WTC11 (cell line): ENCODE measurements at places on chromosomes 3 and 15. TPM values are rescaled to one million over a fixed set of nuclear protein-coding genes. Genes with fewer than 3 reads are reported as not detected.
A peak's percentile ranks its signal among the peaks of the same experiment; 100 is the strongest.

DNA sequence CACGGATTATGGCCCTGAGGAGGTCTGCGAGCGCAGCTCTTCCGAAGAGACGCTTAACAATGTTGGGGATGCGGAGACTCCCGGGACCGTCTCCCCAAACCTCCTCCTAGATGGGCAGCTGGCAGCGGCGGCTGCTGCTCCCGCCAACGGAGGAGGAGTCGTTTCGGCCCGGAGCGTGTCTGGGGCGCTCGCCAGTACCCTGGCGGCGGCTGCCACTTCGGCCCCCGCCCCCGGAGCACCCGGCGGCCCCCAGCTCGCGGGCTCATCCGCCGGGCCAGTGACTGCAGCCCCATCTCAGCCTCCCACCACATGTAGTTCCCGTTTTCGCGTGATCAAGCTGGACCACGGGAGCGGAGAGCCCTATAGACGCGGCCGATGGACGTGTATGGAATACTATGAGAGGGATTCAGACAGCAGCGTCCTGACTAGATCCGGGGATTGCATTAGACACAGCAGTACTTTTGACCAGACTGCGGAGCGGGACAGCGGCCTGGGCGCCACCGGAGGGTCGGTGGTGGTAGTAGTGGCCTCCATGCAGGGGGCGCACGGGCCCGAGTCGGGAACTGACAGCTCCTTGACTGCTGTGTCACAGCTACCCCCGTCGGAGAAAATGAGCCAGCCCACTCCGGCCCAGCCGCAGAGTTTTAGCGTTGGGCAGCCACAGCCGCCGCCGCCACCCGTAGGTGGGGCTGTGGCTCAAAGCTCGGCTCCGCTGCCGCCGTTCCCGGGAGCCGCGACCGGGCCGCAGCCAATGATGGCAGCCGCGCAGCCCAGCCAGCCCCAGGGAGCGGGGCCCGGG, 1.6 kb downstream of the TSC22D2 start:
- peaks cover 4% of the 10 kb centered on the region; the same call in 1 of the 2 replicates for H3K36me3 ChIP-seq
- peak overlapping the region; percentile 91 for H3K27ac ChIP-seq
- peaks cover 50% of the 10 kb centered on the region for H3K4me1 ChIP-seq
- H3K4me3 ChIP-seq = peak overlapping the region; percentile 73
- DNase-seq = peak; percentile 79

GRCh38 chr3:4493941-4494894, 1.1 kb downstream of the ITPR1 start:
- peak overlapping the region; percentile 84 for H3K4me3 ChIP-seq
- peaks cover 20% of the 10 kb centered on the region for H3K4me1 ChIP-seq
- H3K27ac ChIP-seq = no peak overlapping the region

GRCh38 chr3:86629511-86629910, 361.4 kb downstream of the VGLL3 start:
- H3K4me3 ChIP-seq = no peak overlapping the region
- no peak for DNase-seq
- H3K4me1 ChIP-seq = peaks cover 14% of the 10 kb centered on the region
- H3K27me3 ChIP-seq = no peaks in the 10 kb centered on the region

GRCh38 chr15:64461721-64462162, 1.4 kb downstream of the ZNF609 start:
- peak overlapping the region; percentile 95 for H3K4me3 ChIP-seq
- H3K4me1 ChIP-seq = peaks cover 69% of the 10 kb centered on the region
- peak; percentile 19 for DNase-seq
- H3K27me3 ChIP-seq = no peaks in the 10 kb centered on the region

- H3K4me1 ChIP-seq = peaks cover 30% of the 10 kb centered on the region
- H3K4me3 ChIP-seq = peak within 1 kb of the TSS; percentile 80
- no peaks in the 10 kb centered on the region for H3K36me3 ChIP-seq
- DNase-seq = peak; percentile 84
- no peak within 1 kb of the TSS for H3K27ac ChIP-seq
These were observed at the start of gene DLL4 for GRCh38 chr15:40928821-40929659. Gene DLL4, plus strand, starts transcription at chr15:40929340. Its CDS starts 329 bp downstream, at chr15:40929669.

Gene AAGAB
- 36.6 to 41.7 TPM (median 37.2 TPM) in 3 replicates for total RNA-seq

Gene DCLK3
- 0.44 to 0.94 TPM (median 0.55 TPM) in 3 replicates for total RNA-seq

Gene SPTSSB
- 14.1 to 17.8 TPM (median 15.7 TPM) in 3 replicates for total RNA-seq

Gene GPR27
- 14.7 to 16.4 TPM (median 14.8 TPM) in 3 replicates for total RNA-seq

Gene KNL1
- total RNA-seq = 18.4 to 24.0 TPM (median 21.1 TPM) in 3 replicates

Gene U2SURP
- 111 to 133 TPM (median 117 TPM) in 3 replicates for total RNA-seq

Gene LRRC49
- total RNA-seq = 6.8 to 9.2 TPM (median 6.9 TPM) in 3 replicates

Gene CCR1
- not detected in 3 replicates for total RNA-seq

Gene ZNF501
- total RNA-seq = 8.8 to 9.0 TPM (median 8.8 TPM) in 3 replicates
